Stimulated activated CD8-positive, alpha-beta memory T cell treated with anti-CD3 and anti-CD28 coated beads, Interleukin-7, amount 100 ng/mL, for 1 hour (primary cell): ENCODE measurements at places on chromosomes 2 and 18.

DNA sequence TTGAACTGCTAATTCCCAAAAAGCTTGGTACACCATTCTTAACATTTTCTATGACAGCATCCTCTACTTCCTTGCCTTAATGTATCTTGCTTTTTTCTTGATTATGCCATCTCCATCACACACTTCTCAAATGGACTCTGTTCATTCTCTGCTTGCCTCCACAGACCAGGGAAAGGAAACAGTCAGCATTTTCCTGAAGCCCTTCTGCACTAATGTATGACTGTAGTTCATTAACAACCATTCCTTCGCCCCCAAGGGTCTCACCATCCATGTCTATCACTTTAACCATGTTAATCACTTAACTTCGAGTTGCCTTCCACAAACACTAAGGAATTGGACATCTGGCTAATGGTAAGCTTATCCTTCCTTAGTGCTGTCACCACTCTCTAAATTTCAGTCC, 54.8 kb downstream of the COBLL1 start:
- no peak for DNase-seq

- DNase-seq: no peak
These were observed 232.7 kb downstream of the ALPK2 start for GRCh38 chr18:58396144-58396543.

GRCh38 chr18:58012356-58012755, 31.7 kb upstream of the NEDD4L start:
- no peak for DNase-seq

DNA sequence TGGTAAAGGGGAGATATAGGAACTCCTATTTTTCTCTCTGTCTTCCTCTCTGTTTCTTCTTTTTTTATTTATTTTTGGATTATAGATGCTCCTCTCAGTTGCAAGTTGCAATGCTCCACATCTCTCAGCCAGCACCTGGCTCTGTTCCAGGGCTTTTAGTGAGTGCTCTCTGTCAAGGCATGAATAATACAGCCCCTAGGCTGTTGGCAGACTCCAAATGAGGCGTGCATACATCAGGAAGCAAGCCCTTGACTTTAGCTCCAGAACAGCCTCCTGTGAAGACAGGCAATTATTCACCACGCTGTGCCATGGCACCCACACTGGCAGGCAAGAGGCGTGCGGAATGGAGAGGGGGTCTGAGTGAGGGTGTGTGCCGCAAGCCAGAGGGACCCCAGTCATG, 228.1 kb upstream of the PXDN start:
- no peak for DNase-seq

- no peak for DNase-seq
These were observed 71.6 kb downstream of the UBE2E3 start for GRCh38 chr2:181051861-181052522.

- DNase-seq: no peak
These were observed 51.4 kb downstream of the LBH start for GRCh38 chr2:30282721-30283120.

- DNase-seq: no peak
These were observed 190.4 kb upstream of the CRIM1 start for GRCh38 chr2:36165132-36165531.

- DNase-seq: no peak
These were observed 448.7 kb upstream of the NETO1 start for GRCh38 chr18:73316513-73316912.

GRCh38 chr2:134089454-134089853, 164.4 kb upstream of the MGAT5 start:
- no peak for DNase-seq

DNA sequence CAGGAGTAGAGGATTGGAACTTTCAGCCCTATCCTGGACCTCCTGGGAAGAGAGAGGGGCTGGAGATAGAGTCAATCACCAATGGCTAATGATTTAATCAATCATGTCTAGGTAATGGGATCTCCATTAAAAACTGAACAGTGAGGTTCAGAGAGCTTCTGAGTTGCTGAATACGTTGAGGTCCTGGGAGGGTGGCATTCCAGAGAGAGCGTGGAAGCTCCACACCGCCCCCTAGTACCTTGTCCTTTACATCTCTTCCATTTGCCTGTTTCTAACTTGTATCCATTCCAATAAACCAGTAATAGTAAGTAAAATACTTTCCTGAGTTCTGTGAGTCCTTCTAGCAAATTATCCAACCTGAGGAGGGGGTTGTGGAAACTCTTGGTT, 101.7 kb downstream of the B3GNT2 start:
- no peak for DNase-seq

- DNase-seq: no peak
These were observed 19.9 kb downstream of the ABCG5 start for GRCh38 chr2:43818761-43819160.

DNA sequence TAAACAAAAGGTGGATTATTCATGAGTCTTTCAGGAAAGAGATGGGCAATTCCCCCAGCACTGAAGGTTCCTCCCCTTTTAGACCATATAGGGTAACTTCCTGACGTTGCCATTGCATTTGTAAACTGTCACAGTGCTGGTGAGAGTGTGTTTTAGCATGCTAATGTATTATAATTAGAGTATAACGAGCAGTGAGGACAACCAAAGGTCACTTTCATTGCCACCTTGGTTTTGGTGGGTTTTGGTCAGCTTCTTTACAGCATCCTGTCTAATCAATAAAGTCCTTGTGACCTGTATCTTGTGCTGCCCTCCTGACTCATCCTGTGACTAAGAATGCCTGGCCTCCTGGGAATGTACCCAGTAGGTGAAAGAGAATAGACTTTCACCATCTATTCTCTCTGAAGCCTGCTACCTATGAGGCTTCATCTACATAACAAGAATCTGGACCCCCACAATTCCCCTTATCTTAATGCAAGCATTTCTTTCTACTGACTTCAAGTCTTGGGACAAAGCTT, 148.7 kb downstream of the CABLES1 start:
- no peak for DNase-seq

DNA sequence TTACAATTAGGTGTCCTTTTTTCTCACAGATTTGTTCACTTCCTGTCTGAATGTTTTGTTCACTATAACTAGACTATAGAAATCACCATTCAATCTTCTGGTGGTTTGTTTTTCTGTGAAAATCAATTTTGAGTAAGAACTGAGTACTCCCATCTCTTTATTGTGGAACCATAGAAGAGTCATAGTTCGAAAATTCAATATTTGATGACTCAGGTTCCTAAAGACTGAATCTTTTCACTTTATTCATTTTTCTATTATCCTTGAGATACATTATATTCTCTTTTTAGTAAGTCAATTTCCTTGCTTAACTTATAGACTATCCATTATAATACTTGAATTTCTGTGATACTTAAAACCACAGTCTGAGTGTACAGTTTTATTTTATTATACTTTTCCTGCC, 49.3 kb upstream of the KCNH7 start:
- DNase-seq: no peak

- no peak for DNase-seq
These were observed 1521.5 kb upstream of the ZEB2 start for GRCh38 chr2:146041274-146041910.

GRCh38 chr2:71705171-71705960, 252.0 kb downstream of the DYSF start:
- no peak for DNase-seq

GRCh38 chr2:165857876-165858275, 63.8 kb upstream of the GALNT3 start:
- no peak for DNase-seq

GRCh38 chr2:169136885-169137534, 67.6 kb downstream of the DHRS9 start:
- no peak for DNase-seq

GRCh38 chr2:9236867-9237266, 30.3 kb downstream of the ASAP2 start:
- no peak for DNase-seq

GRCh38 chr2:65818873-65819451, 386.6 kb upstream of the SPRED2 start:
- no peak for DNase-seq

- no peak for DNase-seq
These were observed 95.1 kb downstream of the MTCL1 start for GRCh38 chr18:8800445-8800844.

GRCh38 chr2:173087214-173087581, 11.6 kb downstream of the MAP3K20 start:
- DNase-seq: no peak

DNA sequence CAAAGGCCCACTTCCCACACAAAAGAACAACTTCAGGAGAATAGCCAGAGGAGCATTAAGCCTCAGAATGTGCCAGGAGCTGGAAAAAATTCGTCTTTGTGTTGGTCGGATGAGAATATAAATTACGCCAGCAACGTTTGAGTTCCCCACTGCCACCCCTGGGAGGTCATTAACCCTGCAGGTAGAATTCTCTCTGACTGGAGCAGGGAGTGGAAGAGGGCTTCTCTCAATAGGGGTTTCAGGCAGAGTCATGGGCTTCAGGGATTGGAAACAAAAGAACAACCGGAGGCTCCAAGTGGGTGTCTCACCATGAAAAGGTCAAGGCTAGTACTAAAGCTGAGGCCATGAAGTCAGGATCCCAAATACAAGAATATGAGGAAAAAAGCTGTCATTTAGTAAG, 69.0 kb upstream of the DDX18 start:
- DNase-seq: no peak

- no peak for DNase-seq
These were observed 43.7 kb downstream of the FIGN start for GRCh38 chr2:163692081-163692480.

GRCh38 chr2:178449700-178450523, 1.1 kb downstream of the PRKRA start:
- DNase-seq: no peak

GRCh38 chr2:194116861-194117260, 1540.2 kb upstream of the SLC39A10 start:
- DNase-seq: no peak

DNA sequence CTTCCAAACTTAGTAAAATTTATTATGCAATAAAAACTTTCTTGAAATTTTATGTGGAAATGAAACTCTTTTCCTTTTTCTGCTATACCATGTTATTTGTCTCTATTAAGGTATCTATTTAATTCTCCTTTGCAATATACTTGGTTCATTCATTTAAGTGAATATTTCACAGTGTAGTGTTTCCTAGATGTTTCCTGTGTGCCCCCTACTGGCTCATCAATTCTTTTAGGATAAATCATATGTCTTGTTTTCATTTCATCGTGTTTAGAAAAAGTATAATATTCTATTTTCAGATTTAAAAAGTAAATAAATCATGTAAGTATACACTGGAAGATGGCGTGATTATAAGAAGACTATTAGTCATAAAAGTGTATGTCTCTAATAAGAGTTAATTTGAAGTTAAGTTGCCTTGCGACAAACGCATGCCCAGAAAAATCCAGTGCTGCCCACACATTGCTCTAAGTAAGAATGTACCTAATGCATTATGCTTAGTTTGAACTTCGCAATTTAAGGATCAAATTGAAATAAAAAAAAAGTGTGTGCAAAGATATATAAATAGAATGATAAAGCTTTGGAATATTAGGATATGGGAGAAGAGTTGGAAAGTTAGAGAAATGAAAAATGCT, 525.4 kb downstream of the KCNJ3 start:
- DNase-seq: no peak

DNA sequence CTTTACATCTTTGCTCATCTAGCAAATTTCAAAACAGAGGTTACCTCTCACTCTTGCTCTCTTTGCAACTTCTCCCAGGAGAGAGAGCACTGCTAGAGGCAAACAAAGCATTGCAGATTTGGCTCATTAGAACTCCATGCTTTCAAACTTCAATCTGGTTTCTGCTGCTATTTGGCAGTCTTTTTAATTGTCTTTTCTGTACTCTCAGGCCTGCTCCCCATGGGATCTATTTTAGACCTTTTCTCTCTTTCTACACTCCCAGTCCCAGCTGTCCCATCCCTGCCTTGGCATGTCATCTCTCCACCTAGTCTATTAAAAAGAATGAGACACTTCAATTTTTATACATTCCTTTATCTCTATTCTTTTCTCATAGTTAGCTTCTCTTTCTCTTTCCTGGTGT, 15.2 kb downstream of the KCNJ3 start:
- DNase-seq: no peak

DNA sequence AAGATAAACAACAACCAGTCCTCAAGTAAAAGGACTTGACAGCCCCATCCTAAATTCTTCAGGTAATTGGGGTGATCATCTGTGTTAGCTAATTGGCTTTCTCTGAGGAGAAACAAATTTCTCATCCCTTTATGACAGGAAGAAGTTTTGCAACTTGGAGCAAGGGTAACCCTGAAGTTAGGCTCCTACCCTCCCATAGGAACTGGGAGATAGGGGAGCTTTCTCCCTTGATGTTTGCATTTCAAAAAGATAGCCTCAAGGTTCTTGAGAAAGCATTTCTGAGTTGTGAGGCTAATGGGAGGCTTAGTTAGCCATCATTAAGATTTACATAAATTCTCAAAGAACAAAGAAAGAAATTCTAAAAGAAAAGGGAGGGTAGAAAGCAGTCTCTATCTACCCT, 95.4 kb downstream of the MAP2 start:
- no peak for DNase-seq

GRCh38 chr18:76055578-76055977, 439.5 kb downstream of the ZNF516 start:
- DNase-seq: no peak

GRCh38 chr18:78721981-78722380, 257.6 kb upstream of the SALL3 start:
- DNase-seq: no peak

- no peak for DNase-seq
These were observed 154.0 kb downstream of the CLIP4 start for GRCh38 chr2:29269095-29269764.

- DNase-seq: no peak
These were observed 108.6 kb upstream of the CWC22 start for GRCh38 chr2:180115675-180116074.

DNA sequence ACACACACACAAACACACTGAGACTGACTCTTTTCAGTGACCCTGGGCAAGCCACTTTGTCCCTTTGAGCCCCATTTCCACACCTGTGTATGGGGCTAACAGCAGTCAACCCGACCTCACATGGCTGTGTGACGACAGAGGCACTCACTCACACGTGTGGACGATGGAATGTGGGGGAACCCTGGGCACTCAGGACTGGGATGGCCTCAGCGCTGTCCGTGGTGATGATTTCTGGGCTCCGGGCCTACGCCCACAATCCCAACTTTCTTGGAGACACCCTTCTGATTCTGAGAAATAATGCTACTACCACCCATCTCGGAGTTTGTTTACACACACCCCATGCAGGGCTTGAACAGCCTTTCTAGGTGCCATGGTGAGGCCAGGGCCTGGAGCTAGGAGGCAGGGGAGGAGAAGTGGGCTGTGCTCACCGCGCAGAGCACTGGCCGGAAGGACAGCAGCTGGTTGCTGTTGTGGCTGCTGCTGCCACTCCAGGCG, 1.5 kb downstream of the CRYBA2 start:
- no peak for DNase-seq

GRCh38 chr2:49598231-49598630, 443.9 kb upstream of the FSHR start:
- no peak for DNase-seq
